Activated CD4-positive, alpha-beta T cell treated with anti-CD3 and anti-CD28 coated beads for 24 hours (primary cell): ENCODE measurements at places on chromosomes 2 and 18.

- no peak for DNase-seq
Measured at GRCh38 chr2:185745864-185746859, 7.6 kb downstream of the FSIP2 start.

DNA sequence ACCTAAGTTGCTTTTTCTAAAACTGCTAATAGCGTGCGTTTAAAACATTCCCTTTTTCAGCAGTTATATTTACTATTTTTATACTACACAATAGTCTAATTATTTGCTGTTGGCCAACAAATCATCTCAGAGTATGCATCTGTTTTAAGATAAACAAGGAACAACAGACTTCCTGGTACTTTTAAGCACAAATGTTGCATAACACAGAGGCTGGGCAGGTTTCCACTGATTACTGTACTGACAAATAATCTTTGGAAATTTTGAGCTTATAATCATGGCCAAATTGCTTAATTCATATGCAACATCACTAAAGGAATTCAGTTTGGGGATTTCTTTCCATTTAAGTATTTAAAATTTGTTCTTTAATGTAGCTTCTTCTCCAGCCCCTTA lies 737.4 kb upstream of the SALL3 start:
- no peak for DNase-seq

DNA sequence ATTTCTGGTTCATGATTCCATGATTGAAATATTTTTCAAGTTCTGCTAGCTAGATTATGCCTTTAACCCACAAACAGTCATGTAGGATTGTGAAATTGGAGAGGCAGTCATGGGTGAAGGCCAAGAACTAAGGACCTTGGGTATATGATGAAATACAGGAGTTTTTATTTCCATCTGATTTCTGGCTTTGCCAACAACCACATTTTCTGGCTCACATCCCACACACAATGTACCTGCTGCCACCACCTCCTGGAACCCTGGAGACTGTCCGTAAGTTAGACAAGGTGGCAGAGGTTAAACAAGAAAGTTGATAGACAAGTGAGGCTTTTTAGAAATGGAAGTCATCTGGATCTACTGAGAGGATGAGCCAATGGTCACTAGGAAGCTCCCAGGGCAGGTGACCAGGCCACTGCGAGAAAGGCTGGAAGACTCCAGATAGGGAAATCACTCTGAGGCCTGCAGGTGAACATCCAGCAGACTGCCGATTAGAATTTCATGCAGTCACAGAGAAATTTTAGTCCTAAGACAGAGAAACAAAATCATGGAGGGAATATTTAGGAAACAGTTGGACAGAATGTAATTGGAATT lies 402.0 kb downstream of the ALK start:
- no peak for DNase-seq

GRCh38 chr18:54777118-54777791 lies 51.0 kb upstream of the RAB27B start:
- no peak for DNase-seq

GRCh38 chr18:5895876-5896740 lies 786 bp upstream of the TMEM200C start:
- no peak for DNase-seq

- no peak for DNase-seq
Measured at GRCh38 chr2:174062934-174063333, 97.8 kb upstream of the SP3 start.
